ENCODE measurements at places on chromosomes 5 and 9.

- DNase-seq: no peak
Observed at GRCh38 chr5:155556222-155556621, 542.7 kb downstream of the KIF4B start.

DNA sequence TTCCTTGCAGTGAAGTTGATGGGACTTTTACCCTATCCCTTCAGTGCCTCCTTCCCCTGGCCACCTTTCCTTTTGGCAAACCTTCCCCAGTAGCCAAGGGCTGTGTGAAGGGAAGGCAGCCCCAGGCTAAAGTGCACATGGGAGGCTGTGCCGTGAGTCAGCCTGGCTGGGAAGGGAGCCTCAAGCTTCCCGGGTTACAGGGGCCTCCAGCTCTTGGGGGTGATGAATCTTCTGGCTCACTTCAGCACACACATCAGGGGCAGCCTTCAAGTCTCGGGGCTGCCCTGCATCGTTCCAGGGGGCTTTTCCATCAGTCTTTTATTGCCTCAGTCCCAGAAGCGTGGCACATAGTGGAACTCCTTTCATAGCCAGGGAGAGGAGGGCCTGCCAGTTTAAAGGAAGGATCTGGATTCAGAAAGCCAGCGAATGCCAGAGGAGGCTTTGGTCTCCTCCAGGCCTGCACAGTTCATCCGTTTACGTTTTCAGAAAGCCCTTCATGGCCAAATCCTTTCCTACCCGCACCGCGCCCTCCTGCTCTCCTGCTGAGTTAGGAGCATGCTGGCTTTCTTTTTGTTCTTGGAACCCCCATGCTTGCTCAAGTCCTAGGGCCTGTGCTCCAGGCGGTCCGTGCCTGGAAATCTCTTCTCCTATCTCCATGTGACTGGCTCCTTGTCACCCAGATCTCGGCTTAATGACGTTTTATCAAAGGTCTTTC is 134.8 kb upstream of the KLF4 start:
- DNase-seq: peak; percentile 44

GRCh38 chr9:21434202-21435014 is 5.8 kb upstream of the IFNA1 start:
- DNase-seq: peak; percentile 63

GRCh38 chr5:34535433-34535832 is 120.7 kb upstream of the RAI14 start:
- no peak for DNase-seq

DNA sequence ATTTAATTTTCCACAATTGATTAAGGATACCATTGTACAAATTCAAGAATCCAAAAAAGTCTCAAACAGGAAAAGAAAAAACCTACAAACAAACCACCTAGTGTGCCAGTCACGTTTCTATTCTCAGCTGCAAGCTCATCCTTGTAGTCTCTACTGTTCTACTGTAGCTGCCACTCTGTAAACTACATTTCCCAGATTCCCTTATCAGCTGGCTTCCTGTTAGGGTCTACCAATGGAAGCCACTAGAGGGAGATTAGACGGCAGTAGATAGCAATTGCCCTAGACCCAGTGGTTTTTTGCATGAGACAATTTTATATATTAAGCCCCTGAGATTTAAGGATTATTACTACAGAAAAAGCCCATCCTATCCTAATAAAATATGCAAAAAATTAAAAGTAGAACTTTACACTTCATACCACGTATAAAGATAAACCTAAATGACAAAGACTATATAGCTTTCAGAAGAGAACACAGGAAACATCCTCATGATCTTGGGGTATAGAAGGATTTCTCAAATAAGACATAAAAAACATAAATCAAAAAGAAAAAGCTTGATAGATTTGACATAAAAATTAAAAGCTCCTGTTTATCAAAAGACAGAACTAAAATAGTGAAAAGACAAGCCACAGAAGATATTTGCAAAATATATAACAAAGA is 37.4 kb downstream of the P4HA2 start:
- DNase-seq: peak; percentile 81

DNA sequence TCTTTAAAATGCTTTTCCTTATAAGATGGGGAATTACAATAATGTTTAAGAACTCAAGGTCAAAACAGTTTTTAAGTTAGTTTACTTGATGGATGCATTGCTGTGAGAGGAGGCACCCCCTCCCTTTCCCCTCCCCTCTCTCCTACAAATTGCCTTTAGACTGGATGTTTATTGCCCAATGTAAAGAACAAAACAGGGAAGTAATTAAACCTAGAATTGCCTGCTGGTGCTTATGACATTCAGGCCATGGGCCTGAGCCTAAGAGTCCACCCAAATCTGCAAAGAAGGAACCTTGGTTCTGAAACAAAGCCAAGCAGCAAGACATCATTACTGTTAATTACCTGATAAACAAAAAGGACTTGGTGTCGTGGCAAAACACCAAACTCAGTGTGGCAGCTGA is 630.3 kb downstream of the ISL1 start:
- DNase-seq: no peak

GRCh38 chr9:90029996-90030395 is 425.2 kb downstream of the GADD45G start:
- no peak for DNase-seq

DNA sequence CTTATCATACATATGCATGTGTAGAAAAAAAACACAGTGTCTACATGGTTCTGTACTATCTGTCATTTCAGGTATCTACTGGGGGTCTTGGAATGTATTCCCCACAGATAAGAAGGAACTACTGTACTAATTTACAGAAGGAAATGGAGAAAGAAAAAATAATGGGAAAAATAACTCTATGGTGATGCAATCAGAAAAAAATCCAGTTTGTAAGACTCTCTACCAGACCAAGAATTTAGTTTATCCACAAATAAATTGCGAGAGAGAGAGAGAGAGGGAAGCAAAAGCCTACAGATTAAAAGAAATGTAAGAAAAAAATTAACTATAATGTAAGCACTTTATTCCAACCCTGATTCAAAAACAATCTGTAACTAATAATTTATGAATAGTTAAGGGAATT is 708.6 kb upstream of the ZNF608 start:
- DNase-seq: no peak

GRCh38 chr9:78879324-78880100 is 582.6 kb downstream of the PSAT1 start:
- no peak for DNase-seq

- DNase-seq: no peak
Observed at GRCh38 chr9:88586452-88586851, 51.5 kb downstream of the NXNL2 start.

DNA sequence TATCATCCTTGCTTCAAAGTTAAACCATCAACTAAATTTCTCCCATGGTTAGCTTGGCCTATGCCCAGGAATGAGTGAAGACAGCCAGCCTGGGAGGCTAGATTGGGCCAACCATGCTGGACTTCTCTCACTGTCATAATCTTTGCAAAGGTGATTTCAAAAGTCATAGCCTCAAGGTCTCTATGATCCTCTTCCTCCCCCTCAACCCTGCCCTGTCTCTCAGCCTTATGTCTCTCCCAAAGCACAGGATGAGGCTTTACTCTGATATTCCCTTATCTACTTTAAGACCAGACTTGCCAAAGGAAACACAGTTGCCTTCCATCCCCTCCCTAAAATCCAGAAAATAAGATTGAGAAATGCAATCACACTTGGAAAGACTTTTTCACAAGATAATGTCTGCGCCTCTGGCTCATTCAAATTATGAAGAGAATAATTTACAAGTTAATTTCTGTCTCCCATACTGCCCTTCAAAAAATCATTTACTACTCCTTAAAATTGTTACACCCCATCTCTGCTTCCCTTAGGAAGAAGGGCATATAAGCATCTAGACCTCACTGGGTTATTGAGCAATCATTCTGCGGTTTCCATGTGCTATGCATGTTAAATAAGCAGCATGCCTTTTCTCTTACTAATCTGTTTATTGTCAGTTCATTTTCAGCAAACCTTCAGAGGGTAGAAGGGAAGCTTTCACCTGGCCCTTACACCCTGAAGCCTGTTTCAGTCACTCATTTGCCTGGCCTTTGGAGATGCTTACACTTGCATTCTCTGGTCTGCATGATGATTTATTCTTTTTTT is 113.8 kb upstream of the ANKRD55 start:
- DNase-seq: peak; percentile 95

DNA sequence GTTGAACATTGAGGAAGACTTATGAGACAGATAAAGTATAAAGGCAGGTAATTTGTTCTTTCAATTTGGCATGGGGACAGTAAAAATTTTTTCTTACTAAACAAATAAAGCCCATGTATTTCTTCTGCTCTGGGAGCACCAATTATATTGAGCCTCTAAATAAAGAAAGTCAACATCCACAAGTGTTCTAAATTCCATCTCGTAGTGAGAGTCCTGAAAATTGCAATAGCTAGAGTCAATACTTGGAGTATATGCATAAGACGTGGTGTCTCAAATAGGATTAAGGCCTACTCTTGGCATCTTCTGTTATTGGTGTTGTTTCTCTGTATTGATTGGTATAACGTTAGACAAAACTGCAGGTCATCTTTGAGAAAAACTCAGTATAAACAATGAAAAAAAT is 120.5 kb upstream of the CDKN2B start:
- no peak for DNase-seq

Measured in HCEC 1CT (cell line).